Naive thymus-derived CD4-positive, alpha-beta T cell (primary cell): ENCODE measurements at places on chromosomes 7 and 10. TPM values are rescaled to one million over a fixed set of nuclear protein-coding genes. Genes with fewer than 3 reads are reported as not detected.

DNA sequence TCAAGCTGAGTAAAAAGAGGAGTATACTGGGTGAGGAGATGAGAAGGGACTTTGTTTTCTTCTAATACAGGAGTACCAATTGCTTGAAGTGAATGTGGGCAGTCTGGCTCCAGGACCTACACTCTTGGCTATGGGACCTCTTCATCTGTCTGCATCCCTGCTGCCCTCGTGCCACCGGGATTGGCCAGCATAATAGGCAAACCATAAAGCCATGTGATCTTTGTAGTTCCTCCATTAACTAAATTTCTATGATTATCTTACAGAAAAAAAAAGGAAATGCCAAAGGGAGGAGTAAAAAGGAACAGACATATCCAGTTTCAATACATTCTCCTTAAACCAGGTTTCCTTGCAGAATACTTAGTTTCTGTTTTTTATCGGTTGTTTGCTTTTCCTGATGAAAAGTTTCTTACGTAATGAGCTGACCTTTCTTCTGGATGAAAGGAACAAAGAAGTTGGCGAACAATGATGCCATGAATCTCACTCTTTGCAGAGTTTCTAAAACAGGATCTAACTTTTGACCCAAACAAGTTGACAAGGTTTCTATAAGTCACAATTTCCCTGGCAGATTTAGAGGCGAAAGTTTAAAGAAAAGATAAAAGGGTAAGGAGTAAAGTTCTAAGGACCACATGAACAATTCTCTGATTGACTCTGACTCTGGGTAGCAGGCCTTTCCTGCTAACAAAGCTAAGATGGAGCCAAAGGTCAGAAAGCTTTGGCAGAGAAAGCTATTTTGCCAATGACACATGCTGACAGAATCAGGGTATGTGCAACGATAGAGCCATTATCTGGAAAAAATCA is 54.1 kb downstream of the LAMB1 start:
- no peak for DNase-seq

- no peak for DNase-seq
Measured at GRCh38 chr7:141291541-141291940, 217.7 kb downstream of the TMEM178B start.

- no peak for DNase-seq
Measured at GRCh38 chr7:105130048-105130447, 116.0 kb downstream of the KMT2E start.

- no peak for DNase-seq
Measured at GRCh38 chr10:51846856-51847506, 147.6 kb upstream of the CSTF2T start.

GRCh38 chr10:30751678-30752331 is 122.3 kb upstream of the LYZL2 start:
- DNase-seq: peak; percentile 63

GRCh38 chr7:6169805-6170520 is 102.5 kb downstream of the CYTH3 start:
- DNase-seq: no peak

DNA sequence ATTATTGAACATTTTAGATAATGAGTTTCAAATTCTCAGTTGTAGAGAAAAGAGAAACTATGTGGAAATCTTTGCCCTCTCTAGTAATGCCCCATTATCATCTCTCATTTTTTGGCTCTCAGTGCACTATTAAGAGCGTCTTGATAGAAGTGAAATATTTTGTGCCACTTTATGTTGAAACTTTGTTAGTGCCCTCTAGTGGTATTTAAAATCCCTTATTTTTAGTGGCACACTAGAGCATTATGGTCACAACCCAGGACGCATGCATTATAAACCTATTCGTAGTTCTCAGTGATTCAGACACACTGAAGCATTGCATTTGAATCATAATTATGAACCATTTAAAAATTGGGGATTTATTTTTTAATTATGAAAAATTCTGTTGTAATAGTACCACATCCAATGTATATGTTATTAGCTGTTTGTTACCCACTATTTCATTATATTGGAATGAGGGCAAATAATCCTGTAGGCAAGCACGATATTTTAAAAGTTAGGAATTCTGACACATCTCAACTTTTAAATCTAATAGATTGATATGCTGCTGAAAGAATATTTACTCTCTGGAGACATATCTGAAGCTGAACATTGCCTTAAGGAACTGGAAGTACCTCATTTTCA is 21.9 kb downstream of the PDCD4 start:
- peak; percentile 75 for DNase-seq

GRCh38 chr7:157898261-157898660 is 561.5 kb downstream of the DNAJB6 start:
- no peak for DNase-seq

- DNase-seq: no peak
Measured at GRCh38 chr10:89481662-89482061, 53.7 kb downstream of the SLC16A12 start.

- DNase-seq: no peak
Measured at GRCh38 chr10:103575416-103576075, 82.0 kb downstream of the NEURL1 start.

DNA sequence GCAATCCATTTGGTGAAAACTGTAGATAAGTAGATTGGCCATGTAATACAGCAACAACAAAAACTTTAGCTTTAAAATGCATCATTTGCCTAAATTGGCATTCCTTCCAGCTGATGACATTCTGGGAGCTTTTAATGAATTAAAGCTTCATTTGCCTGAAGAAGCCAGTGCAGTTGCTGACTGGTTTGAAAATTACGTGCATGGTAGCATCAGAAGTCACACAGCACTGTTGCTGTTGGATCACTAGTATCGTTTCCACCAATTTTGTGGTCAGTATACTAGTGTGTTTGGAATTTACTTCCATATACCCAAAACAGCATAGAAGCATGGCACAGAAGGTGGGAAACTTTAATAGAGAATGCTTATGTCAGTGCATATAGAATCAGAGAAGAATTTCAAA is 194.9 kb downstream of the ETV1 start:
- no peak for DNase-seq

DNA sequence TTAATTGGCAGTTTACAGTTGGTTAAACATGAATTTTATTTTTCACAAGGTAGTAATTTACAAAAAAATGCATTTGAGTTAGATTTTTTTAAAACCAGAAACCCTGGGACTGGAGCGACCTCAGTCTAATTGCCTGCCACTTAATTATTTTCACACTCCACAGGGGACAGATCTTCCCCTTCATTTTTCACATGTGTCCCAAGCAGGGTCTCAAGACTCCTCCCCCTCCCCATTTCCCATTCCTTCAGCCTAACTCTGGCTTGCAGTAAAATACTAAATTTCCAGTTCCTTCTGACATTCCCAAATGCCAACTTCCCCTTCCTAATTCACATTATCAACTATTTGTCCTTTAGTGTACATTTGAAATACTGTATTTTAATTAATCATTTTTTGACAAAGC is 948 bp downstream of the ZNF138 start:
- DNase-seq: no peak

DNA sequence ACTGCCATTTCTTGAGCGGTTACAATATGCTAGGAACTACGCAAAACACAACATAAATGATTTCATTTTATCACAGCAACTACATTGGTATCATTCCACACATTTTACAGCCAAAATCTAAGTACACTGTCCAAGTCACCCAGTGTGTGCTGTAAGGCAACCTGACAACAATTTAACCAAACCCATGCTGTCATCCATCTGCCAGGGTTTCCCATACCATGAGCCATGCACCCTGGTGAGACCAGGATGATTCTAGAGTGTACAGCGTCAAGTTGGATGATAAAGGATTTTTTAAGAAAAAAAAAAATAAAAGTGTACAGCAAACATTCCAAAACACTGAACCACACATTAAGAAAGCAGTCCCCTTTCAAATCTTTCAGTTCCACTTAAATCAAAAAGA is 52.9 kb downstream of the PIK3AP1 start:
- DNase-seq: no peak

GRCh38 chr7:98511175-98511574 is 105.9 kb upstream of the NPTX2 start:
- no peak for DNase-seq

GRCh38 chr10:121069061-121069850 is 218.1 kb downstream of the WDR11 start:
- DNase-seq: no peak

DNA sequence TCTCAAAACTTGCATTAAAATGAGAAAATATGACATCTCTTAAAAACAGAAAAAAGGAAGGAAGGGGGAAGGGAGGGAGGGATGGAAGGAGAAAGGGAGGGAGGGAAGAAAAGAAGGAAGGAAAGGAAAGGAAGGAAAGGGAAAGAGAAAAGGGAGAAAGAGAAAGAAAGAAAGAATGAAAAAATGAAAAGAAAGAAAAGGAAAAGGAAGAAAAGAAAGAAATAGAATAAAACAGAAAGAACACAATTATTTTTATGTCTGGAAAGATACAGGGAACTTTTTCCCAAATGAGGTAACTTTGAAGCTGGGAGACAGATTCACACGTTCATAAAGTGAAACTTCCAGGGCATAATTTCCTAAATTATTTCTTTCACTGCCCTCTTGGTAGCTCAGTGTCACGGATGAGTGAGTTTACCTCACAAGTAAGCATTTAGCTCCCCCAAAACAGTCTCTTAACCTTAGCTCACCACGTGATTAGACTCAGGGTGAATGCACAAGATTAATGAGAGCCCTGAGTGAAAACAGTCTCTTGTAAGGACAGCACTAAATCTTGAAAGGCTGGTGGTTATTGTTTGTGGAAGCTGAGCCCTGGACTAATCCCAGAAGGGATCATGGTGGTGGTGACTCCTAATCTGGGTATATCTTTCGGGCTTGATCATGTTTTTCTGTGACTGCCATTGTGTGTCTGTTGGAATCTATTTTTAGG is 74.1 kb upstream of the HDAC9 start:
- no peak for DNase-seq

GRCh38 chr10:31876652-31877352 is 51.8 kb downstream of the ARHGAP12 start:
- DNase-seq: no peak

DNA sequence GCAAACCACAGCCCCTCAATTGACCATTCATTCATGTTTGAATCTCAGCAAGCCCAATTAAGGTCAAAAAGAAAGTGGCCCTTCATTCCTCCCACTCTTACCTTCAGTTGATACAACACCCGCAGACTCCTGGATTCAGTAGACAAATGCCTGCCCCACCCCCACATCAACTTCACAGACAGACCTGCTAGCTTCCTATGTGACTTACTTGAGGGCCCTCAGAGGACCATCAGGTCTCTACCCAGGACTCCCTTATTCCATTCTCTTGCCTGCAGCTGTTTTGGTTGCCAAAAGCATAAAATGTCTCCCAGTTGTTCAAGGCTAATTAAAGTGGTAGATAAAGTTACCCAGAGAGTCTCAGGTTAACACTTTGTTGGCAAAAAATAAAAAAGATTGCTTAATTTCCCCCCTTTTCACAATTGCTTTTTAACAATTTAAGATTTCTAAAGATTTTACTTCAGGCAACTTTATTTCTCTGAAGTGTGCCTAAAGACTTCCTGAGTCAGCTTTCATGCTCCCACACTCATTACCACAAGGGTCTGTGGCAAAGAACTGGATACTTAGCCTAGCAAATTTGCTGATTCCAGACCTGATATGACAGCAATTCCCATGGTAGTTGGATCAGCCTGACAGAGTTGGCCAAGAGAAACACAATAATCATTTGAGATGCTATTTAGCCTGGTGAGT is 3.3 kb upstream of the MTERF1 start:
- DNase-seq: no peak

DNA sequence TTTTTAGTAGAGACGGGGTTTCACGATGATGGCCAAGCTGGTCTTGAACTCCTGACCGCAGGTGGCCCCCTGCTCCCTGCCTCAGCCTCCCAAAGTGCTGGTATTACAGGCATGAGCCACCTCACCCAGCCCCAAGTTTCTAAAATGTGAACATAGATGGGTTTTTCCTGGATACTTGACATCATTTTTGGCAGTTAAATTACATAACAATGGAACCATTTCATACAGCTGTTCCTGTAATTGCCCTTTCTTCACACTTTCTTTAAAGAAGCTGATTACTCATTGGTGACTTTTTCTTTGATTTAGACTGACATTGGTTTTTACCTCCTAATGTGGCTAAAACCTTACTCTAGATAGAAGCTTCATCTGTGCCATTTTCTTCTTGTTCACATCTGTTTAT is 5.9 kb downstream of the ZKSCAN1 start:
- DNase-seq: no peak

DNA sequence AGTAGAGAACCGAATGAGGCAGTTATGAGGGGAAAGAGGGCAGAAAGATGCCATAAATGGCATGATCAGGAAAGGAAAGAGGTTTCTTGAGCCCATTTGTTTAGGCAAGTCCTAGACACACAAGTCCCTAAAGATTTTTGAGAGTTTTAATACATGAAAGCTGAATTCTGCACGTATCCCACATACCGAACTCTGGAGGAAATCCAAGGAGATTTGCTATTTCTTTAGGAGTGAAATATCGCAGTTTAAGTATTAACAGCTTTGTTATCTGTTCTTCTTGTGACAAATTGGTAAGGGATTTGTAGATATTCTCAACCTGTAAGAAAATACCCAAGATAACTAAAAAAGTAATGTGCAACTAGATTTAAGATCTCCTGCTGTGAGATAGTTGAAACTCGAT is 23.7 kb upstream of the CUBN start:
- DNase-seq: no peak

GRB10 gene
- 6.2 TPM for total RNA-seq

PNLIP gene
- total RNA-seq: not detected

GSDME gene
- 0.42 TPM for total RNA-seq

ADGRA1 gene
- total RNA-seq: not detected

RABGEF1 gene
- 23.7 TPM for total RNA-seq

MBL2 gene
- total RNA-seq: not detected

SKIDA1 gene
- total RNA-seq: 0.45 TPM

PCGF5 gene
- total RNA-seq: 59.3 and 59.5 TPM in 2 replicates

OR2A5 gene
- total RNA-seq: not detected

EXOC6 gene
- total RNA-seq: 10.8 and 12.1 TPM in 2 replicates

BICC1 gene
- not detected for total RNA-seq

UCMA gene
- not detected for total RNA-seq

PLPP4 gene
- not detected in 2 replicates for total RNA-seq

AKR1B15 gene
- total RNA-seq: not detected in 2 replicates

RBP4 gene
- total RNA-seq: not detected

CNPY1 gene
- not detected for total RNA-seq

C10orf95 gene
- 0.68 TPM for total RNA-seq

FOXL3 gene
- not detected for total RNA-seq
